ENCODE measurements at places on chromosomes 5 and 9.

DNA sequence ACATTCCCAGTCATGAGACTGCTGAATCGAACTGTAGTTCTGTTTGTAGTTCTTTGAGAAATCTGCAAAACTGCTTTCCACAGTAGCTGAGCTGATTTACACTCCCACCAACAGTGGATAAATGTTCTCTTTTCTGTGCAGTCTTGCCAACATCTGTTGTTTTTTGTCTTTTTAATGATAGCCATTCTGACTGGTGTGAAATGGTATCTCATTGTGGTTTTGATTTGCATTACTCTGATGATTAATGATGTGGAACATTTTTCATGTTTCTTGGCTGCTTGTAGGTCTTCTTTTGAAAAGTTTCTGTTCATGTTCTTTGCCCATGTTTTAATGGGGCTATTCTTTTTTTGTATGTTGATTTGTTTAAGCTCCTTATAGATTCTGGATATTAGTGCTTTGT is 187.3 kb upstream of the TLE4 start:
- no peak for DNase-seq

DNA sequence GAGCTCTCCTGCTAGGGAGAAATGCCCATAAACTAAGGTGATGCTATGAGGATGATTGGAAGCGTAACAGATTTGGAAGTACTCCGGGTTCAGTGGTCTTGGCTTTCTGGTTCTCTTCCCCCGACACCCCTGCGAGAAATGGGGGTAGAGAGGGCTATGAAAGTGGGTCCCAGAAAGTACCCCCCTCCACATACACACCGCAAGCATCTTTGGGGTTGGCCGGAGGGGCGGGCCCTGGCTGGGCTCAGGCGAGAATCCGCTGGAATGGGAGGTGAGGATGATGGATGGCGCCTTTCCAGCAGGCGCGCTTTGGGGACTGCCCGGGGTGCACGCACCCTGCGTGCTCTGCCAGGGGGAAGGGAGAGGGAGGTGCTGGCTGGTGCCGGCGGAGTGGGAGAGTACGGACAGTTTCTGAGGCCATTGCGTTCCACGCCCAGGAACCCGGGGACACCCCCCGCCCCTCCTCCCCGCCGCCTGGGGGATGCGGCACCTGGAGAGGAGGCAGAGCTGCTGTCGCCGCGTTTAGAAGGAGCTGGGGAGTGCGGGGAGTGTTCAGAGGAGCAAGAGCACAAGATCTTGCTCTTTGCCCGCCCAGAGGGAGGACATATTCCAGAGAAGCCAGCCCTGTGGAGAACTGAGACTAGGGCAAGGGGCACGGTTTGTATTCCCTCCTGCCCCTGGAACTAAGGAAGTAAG is 1.9 kb downstream of the PCSK5 start:
- DNase-seq, result no peak

- DNase-seq, result peak; percentile 59
These were observed 38.3 kb downstream of the RECK start for GRCh38 chr9:36074870-36075532.

GRCh38 chr5:1449081-1449630 is 3.9 kb upstream of the SLC6A3 start:
- DNase-seq, result no peak

DNA sequence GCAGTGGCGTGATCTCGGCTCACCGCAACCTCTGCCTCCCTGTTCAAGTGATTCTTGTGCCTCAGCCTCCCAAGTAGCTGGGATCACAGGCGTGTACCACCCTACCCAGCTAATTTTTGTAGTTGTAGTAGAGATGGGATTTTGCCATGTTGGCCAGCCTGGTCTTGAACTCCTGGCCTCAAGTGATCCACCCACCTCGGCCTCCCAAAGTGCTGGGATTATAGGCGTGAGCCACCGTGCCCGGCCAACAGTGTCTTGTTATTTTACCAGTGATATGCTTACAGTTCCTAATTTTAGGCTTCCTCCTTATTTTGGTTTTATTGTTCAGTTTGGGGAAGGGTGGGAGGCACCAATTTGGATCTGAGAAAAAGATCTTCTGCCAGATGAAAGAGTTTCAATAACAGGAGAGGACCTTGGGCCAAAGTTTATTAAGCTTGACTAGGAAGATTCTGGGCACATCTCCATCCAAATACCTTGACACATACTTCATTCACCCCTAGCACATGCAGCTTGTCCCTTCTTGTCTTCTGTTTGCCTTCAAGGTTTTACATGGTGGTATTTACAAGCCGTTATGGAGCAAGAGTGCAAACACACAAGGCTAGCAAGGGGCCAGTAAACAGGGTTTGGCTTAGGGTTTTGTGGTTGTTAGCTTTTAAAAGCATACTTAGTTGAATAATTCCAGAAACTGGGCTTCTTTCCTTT is 168.1 kb upstream of the DMRT1 start:
- no peak for DNase-seq

GRCh38 chr5:107519900-107520354 is 150.8 kb downstream of the EFNA5 start:
- DNase-seq, result peak; percentile 5

GRCh38 chr5:8471581-8471980 is 602.6 kb downstream of the MTRR start:
- no peak for DNase-seq

All from AG08395 (cell line).